Sigmoid colon (tissue), 7 donors: ENCODE measurements at places on chromosomes 7 and 10. TPM values are rescaled to one million over a fixed set of nuclear protein-coding genes. Genes with fewer than 3 reads are reported as not detected.

Gene ZCWPW1
- total RNA-seq: 7.8 TPM

Gene TMEM130
- total RNA-seq: 3.3 TPM

Gene CCDC172
- total RNA-seq: not detected

DNA sequence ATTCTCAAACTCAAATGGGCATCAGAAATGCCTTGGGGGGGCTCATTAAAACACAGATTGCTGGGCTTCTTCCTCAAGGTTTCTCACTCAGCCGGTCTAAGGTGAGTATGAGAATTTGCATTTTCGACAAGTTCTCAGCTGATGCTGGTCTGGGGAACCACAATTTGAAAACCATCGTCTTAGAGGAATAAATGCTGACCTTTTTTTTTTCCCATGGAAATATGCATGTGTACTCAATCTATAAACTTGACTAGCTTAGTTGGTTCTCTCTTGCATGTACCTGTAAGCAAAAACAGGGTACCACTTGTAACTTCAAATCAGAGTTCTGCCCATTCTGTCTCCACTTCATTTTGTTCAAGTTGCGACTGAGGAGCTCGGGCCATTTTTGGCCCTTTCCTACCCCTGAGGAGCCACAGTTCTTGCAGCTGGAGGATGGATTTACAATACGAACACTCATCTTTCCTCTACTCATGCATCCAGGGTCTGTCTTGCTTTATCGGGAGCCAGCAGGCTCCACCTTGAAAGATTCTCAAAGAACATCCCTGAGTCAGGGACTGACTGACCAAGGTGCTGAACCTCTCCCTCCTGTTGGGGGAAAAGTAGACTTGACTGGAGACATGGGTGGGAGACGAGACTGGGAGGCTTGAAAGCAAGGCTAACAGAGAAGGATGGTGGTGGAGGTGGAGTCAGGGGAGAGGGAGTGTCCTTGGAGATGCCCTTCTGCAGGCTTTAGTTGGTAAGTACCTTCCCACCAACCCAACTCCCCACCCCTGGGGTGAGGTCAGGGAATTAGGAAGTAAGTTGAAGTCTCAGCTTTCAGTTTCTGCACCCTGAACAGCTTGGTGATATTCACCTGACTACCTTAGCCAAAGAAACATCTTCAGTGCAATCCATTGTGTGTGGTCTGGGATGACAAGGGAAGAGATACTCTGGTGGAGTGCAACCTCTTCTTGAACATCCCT, 3.7 kb upstream of the MAPK8 start:
- peaks cover 15% of the 10 kb centered on the region for H3K4me1 ChIP-seq
- H3K27ac ChIP-seq: no peak overlapping the region
- H3K36me3 ChIP-seq: no peaks in the 10 kb centered on the region
- H3K27me3 ChIP-seq: no peaks in the 10 kb centered on the region
- no peak for DNase-seq

GRCh38 chr10:126611303-126611702, 59.2 kb downstream of the C10orf90 start:
- H3K4me1 ChIP-seq: no peaks in the 10 kb centered on the region
- no peaks in the 10 kb centered on the region for H3K27me3 ChIP-seq
- no peak for DNase-seq
- no peak overlapping the region for H3K4me3 ChIP-seq
- H3K27ac ChIP-seq: no peak overlapping the region
- H3K36me3 ChIP-seq: no peaks in the 10 kb centered on the region

- no peak for DNase-seq
- H3K4me1 ChIP-seq: no peaks in the 10 kb centered on the region
- peak overlapping the region; percentile 92 for H3K27ac ChIP-seq
Observed at GRCh38 chr10:114823077-114823463, 1.5 kb downstream of the FHIP2A start.

- H3K36me3 ChIP-seq: no peaks in the 10 kb centered on the region
- H3K4me3 ChIP-seq: no peak overlapping the region
- H3K27ac ChIP-seq: no peak overlapping the region
- DNase-seq: no peak
- H3K27me3 ChIP-seq: no peaks in the 10 kb centered on the region
Observed at GRCh38 chr10:31207636-31208035, 111.4 kb upstream of the ZEB1 start.

DNA sequence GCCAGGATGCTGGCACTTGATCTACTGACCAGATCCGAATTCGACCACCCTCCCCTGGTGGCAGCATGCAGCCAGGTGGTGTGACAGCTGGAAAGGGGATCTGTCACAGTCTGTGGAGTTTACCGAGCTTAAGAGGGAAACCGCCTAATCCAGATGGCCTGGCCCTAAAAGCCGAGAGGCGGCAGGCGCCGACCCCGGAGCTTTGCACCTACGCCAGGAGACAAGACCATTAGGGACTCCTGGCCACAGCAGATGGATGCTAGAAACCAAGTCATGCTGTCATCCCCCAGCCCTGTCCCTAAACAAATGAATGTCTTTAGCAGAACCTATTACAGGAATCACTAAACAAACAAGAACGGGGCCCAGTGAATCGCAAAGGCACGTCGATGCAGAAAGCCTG, 27.7 kb downstream of the RCC1L start:
- H3K27me3 ChIP-seq: no peaks in the 10 kb centered on the region
- H3K36me3 ChIP-seq: peaks cover 21% of the 10 kb centered on the region
- no peak for DNase-seq
- H3K4me1 ChIP-seq: peaks cover 12% of the 10 kb centered on the region
- H3K4me3 ChIP-seq: no peak overlapping the region
- H3K27ac ChIP-seq: peak overlapping the region; percentile 68

- no peak overlapping the region for H3K4me3 ChIP-seq
- H3K27ac ChIP-seq: no peak overlapping the region
- no peaks in the 10 kb centered on the region for H3K4me1 ChIP-seq
- H3K27me3 ChIP-seq: no peaks in the 10 kb centered on the region
- DNase-seq: peak; percentile 55
Observed at GRCh38 chr7:50342616-50343114, 38.1 kb downstream of the IKZF1 start.
